Retinal pigment epithelial cell (primary cell): ENCODE measurements at places on chromosomes 2 and 18.
A peak's percentile ranks its signal among the peaks of the same experiment; 100 is the strongest.

DNA sequence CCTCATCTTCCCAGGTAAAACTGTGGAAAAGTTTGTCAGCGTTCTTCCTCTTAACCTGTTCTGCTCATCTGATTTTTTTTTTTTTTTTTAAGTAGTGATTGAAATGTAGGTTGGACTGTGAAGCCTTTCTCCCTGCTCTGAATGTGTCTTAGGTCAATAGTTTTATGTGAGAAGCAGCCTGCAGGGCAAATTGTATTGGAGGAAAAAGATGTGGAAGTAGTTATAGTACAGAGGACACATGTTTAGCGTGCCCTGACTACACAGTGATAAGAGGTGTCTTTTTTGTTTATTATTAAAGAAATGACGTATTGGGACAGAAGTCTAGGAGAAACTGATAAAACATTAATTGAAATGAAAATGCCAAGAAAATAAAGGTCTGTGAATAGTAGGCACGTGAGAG is 1.5 kb downstream of the MTA3 start:
- no peak for DNase-seq

DNA sequence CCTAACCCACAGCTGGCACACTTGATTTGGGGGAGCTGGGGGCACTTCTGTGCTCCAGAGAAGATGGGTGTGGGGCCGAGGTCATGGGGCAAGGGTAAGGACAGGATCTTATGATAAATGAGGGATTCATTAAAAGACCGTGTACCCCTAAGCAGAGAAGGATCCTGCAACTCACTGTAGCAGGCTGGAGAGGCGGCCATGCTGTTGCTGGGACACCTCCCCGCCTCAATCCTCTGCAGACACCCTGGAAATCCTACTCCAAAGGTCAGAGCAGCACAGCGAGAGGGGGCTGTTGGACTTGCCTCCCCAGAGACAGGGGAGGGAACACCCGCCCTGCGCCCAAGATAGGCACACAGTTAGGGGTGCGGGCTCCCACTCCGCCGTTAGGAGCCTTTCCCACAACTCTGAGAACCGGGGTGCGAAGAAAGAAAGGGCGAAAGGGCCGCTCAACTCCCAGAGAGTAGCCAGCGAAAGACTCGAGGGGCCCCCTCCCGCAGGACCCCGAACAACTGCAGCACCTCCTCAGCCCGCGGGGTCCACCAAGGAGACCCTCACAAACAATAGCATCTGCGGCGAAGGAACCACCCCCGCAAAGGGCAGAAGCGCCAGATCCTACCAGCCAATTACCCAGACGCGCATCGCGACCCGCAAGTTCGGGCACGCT is 1.4 kb downstream of the PARD6G start:
- DNase-seq, result no peak

- no peak for DNase-seq
Observed at GRCh38 chr2:105790461-105791149, 45.9 kb downstream of the NCK2 start.

DNA sequence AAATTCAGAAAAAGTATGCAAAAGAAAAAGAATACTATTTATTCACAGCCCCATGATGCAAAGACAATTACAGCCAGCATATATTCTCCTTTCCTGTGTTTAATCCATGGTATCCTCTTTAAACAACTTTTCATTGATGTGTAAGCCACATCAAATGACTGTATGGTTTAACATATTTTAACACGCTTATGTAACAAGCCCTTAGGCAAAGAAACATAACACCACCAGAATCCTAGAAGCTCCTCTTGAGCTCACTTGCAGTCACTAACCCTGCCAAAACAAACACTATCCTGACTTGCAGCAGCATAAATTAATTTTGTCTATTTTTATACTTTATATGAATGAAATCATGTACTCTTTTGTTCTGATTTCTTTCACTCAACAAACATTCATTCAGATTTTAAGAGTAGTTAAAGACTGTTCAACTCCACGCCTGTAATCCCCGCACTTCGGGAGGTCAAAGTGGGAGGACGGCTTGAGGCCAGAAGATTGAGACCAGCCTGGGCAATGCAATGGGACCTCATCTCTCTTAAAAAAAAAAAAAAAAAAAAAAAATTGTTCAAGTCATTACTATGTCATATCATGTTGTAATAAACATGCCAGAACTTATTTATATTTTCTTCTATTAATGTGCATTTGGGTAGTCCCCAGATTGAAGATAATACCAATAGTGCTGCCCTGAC is 226.3 kb downstream of the NBAS start:
- no peak for DNase-seq

GRCh38 chr2:235557903-235558302 is 64.1 kb downstream of the AGAP1 start:
- no peak for DNase-seq

DNA sequence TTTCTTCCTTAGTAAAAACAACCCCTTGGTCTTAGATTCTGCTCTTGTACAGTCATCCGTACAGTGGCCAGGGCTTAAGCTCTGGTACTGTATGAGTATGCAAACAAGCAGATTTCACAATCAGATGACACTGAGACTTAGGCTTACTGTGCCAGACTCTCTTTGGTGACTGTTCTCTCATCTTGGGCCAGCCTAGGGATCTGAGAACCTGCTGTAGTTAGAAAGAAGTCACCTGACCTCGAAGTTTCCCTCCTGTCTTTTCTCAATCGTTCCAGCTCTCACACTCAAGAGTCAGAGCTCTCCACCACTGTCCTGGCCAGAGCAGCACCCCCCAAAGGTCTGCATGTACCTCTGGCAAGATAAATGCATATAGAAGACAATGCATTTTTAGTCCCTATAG is 63.2 kb downstream of the ZEB2 start:
- DNase-seq, result peak; percentile 94

DNA sequence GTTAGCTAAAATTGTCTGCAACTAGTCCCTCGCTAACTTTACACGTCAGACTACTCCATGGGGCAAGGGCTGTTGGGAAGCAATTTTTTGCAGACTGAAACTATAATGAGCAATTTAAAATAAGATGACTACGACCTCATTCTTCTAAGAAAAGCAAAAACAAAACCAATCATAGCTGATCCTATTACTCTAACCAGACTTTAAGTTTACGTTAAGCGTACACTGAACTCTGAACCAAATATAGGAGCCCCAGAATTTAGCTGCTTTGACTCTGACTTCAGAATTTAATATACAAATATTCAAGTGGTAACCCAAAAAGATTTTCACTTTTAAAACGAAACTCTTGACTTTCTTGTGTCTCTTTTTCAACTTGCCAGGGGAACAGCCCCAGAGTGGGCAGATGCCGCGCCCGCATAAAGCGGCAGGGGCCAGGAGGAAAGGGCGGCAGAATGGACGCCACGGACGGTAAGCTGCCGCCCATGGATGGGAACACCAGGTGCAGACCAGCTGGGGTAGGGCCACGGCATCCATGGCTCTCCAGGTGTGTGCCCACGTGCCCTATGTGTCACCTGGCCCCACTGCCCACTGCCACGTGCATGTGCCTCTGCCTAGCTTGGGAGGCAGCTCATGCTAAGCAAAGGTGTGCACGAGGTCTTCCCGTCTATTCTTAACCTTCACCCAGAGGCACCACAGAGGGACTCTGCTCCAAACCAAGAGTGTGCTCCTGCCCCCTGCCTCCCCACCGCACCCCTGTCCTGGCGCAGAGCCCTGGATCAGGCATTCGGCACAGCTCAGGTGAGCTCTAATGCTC is 217.6 kb downstream of the HDAC4 start:
- no peak for DNase-seq

- no peak for DNase-seq
Observed at GRCh38 chr2:173157676-173158293, 82.1 kb downstream of the MAP3K20 start.

- DNase-seq, result no peak
Observed at GRCh38 chr2:237927135-237927534, 39.7 kb upstream of the UBE2F start.

DNA sequence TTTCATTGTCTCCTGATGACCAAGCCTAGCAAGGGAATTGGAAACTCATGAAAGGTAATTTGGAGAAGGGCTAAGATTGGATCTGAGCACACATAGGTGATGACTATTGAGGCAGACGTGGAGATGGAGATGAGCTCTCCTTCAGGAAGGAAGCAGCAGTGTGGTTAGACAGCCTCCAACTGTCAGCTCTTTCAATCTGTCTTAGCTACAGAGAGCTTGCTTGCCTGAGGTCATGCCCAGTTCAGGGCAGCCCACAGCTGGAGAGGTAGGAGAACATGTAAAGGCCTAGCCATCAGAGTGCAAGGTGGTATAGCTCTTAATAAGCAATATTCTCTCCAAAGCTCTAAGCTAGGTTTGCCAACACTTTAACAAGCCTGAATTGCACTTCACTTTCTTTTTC is 79.2 kb downstream of the THSD7B start:
- DNase-seq, result no peak

DNA sequence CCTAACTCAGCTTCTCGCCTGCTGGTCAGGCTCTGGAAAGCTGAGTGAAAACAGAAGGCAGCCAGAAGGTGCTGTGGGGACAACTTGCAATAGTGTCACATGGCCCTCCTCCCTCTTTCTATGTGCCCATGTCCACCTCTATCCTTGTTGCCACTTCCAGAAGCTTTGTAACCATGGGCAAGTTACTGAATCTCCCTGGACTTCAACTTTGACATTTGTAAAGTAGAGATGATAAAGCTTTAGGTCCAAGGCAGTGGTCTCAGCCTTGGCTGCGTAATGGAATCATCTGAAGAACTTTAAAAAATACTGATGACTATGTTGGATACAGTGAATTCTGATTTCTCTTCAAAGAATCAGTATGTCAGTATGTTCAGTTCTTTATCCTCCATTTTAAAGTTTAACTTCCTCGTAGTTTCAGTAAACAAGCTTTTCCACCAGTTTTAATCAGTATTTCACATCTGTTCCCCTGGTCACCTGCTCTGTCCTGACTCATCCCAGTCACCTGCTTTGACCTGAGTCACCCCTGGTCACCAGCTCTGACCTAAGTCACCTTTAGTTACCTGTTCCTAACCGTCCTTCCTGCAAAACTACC is 245.2 kb upstream of the STON1 start:
- no peak for DNase-seq

DNA sequence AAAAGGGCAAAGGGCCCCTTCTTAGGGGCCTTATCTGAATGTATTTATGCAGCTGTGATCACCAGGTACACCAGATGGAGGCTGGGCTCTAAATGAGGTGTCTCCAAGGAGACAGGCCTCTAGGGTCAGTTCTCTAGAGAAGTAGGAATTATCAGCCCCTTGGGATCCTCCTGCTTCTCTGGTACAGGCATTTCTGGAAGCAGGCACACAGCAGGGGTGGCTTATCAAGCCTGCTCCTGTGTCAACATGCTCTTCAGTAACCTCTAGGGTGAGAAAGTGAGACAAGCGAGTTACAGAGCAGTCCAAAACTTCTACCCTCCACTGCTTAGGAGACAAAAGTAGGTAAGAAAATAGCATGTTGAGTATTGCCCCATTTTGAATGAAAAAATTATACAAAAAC is 13.8 kb downstream of the TPGS2 start:
- DNase-seq, result no peak

DNA sequence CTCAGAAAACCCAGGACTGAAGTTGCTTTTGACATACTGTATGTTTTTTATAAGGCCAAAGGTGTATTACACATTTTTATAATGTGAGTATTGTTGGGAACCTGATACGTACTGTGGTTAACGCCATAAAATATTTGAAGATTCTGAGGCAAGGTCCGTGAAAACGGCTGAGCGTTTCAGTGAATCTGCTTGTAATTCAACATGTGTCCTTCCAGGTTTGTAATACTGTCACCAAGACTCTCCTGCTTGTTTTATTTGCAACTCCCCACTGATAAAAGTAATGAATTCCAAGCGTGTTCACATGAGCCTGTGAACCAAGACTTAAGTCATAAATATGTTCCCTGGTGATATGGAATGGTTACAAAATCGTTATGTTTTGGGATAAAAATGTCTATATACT is 23.9 kb upstream of the FRZB start:
- no peak for DNase-seq

DNA sequence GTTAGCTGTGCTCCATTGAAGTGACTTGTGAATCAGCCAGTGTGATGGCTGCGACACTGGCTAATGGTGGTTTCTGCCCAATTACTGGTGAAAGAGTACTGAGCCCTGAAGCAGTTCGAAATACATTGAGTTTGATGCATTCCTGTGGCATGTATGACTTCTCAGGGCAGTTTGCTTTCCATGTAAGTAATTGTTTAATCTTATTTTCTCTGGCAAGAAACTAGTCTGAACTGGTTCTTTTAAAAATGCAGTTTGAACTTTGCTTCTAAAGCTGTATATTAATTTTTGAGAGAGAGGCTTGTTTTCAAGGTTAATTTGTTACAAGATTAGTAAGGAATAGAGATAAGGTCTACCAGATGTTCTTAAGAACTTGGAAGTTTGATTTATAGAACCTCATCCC is 46.7 kb downstream of the GLS start:
- no peak for DNase-seq

DNA sequence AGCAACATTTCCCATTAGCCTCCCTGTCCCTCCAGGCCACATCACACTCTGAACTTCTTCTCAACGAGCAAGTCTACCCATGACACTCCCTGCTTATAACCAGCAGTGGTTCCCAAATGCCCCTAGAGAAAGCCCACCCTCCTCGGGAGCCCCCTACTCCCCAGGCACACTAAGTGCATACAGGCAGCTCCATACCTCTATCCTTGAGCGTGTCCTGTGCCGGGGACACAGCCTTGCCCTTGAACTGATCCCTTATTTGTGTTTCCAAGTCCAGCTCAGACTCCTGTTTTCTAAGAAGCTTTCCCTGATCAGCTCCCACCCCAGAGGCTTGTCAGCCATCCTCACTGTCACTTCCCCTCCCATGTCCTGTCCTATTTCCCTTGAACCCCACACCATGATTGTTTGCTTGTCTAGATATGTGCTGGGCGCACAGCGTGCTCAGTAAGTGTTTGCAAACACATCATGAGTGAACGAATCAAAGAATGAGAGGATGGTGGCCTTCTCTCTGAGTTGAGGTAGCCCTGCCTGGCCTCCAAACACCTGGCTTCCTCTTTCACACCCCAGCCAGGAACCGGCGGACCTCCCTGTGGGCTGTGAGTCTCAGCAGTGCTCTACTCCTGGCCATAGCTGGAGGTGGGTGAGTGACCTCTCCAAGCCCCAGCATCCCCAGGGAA is 2.1 kb downstream of the TEX51 start:
- no peak for DNase-seq

GRCh38 chr2:94999431-94999883 is 26.1 kb upstream of the MAL start:
- DNase-seq, result no peak

- DNase-seq, result no peak
Observed at GRCh38 chr2:241777170-241777685, 606 bp downstream of the GAL3ST2 start.

GRCh38 chr18:902229-902628 is 2.4 kb upstream of the ADCYAP1 start:
- no peak for DNase-seq

DNA sequence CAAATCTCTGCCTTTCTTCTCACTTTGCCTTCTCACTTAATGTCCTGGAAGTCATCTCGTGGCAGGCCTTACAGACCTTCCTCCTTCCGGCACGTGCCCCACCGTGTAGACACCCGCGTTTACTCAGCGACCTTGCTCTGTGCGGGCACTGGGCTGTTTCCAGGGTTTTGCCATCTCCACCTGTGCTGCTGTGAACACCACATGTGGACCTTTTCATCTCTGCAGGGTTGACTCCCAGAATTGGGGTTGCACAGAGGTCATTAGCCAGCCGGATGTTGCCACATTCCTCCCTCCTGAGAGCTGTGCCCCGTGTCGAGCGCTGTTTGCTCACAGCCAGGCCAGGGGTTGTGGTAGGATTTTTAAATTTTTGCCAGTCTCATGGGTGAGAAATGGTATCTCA is 25.4 kb downstream of the KCNG2 start:
- DNase-seq, result no peak

- DNase-seq, result no peak
Observed at GRCh38 chr2:172102391-172103359, at the start of gene DLX2. TSS of gene DLX2 (minus strand) at chr2:172102900. CDS start at chr2:172102538, 362 bp downstream.
